Activated CD8-positive, alpha-beta memory T cell treated with anti-CD3 and anti-CD28 coated beads for 4 hours (primary cell): ENCODE measurements at places on chromosomes 7 and 10.

- DNase-seq, result no peak
These were observed 133.9 kb downstream of the DKK1 start for GRCh38 chr10:52447931-52448353.

- DNase-seq, result no peak
These were observed 52.3 kb upstream of the PHYHIPL start for GRCh38 chr10:59124187-59124586.

DNA sequence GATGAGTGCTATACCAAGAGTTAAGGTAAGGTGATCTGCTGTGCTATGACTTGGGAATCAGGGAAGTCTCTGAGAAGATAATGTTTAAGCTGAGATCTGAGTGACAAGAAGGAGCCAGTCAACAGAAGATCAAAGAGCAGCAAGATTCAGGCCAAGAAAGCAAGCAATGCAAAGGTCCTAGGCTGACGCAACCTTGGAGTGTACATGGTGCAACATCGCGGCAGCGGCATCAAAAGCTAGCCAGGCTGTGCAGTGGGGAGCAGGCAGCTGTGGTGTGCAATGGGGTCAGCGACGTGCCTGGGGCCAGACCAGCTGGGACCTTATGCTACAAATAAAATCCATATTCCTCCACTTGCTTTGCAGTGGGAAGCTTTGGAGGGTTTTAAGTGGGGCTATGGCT is 324.1 kb downstream of the LRMDA start:
- DNase-seq, result no peak

DNA sequence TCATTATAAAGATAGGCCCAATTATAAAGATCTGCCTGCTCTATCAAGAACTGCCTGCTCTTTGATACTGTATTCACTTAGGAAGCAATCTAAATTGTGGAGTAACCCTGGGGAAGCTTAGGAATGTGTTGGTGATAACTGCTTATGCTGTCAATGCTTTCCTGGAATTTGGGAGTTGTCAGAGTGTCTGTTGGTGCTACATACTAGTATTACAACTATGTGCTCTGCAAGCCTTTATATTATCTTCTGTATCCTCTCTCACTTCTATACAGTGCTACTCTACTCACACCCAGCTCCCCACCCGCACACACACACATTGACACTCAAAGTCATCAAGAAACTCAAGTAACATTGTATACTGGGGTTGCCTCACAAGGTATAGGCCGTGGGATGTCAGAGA is 6.1 kb downstream of the ZNF277 start:
- DNase-seq, result no peak
